ENCODE measurements at places on chromosomes 1 and 21. TPM values are rescaled to one million over a fixed set of nuclear protein-coding genes. Genes with fewer than 3 reads are reported as not detected.
A peak's percentile ranks its signal among the peaks of the same experiment; 100 is the strongest.

The MAN1C1 gene
- total RNA-seq, result not detected

The VHLL gene
- not detected for total RNA-seq

The RGSL1 gene
- total RNA-seq, result not detected

GRCh38 chr21:32372755-32373154 is 20.1 kb downstream of the URB1 start:
- no peak for DNase-seq

DNA sequence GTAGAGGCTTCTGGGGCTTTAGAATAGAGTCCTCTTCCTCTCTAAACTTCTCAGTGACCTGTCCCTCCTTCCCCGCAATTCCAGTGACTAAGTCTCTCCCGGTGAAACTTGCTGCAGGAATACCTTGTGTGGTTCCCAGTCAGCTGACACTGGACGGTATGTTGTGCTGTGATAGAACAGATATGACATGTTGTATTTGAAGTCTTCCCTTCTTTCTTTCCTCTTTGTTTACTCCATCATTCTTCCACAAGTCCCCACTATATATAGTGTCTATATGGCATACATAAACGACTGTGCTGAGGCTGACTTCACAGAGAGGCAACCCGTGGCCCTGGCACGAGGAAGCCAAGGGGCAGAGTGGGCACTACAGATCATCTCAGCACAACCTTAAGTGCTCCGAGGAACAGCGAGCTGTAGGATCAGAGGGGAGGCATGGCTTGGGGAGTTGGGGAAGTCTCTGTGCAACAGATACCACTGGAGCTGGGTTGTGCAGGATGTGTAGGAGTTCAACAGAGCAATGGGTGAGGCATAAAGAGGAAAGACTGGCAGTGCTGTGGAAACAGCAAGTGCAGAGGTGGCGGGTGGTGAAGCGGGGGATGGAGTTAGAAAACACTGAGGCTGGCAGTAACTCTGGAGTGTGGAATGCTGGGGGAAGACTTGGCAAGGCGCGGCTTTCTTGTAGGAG is 237.8 kb downstream of the TRABD2B start:
- no peak for DNase-seq

GRCh38 chr1:201072149-201072548 is 40.1 kb downstream of the CACNA1S start:
- DNase-seq, result peak; percentile 59

DNA sequence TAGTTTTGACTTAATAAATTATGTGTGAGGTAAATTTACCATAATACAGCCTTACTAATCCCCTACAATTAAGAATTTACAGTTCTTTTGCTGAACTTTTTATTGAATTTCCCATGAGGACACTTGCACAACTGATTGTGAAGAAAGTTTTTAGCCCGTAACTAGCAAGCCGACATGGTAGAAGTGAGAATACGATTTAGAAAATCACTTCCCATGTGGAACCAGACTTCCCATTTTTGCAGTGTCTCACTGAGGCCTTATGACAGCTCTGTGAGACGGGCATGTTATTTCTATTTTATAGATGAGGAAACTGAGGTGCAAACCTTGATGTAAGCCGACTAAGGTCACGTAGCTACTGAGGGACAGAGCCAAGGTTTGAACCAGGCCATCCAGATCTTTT is 32.5 kb upstream of the LMO4 start:
- no peak for DNase-seq

DNA sequence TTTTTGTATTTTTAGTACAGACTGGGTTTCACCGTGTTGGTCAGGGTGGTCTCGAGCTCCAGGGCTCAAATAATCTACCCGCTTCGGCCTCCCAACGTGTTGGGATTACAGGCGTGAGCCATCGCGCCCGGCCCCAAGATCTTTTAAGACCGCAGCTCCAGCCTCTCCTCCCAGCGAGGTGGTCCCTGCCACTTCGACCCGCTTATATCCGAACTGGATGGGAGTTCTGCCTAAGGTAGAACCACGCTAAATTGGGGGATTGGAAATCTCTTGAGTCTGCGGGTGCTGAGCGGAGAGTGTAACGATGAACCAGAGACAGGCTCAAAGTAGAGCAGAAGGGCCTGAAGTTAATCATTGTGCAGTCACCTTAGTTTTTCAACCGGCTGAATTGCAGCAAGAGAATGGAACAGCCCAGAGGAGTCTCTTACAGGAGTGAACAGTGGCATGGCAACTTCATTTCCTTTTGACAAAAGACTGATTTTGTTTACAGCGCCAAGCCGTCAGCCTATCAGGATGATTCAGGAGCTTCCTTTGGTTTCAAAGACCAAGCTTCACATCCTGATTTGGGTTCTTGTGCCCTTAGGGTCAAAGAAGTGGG is 726 bp upstream of the CYB5R1 start:
- no peak for DNase-seq

DNA sequence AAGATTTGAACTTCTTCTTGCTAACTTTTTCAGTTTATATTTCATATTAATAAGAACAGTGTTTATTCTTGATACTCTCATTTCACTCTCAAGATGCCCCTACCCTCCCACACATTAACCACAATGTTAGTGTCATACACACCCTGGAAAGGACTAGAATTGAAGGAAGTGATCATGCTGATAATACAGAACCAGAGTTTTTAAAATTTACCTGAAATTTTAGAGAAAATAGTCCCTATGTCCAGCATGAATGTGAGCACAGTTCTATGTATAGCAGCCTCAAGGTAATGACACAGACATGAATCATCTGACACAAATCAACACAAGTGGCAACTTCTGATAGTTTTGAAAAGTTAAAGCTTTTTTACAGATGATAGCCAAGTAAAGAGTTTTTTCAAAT is 26.0 kb downstream of the RGS1 start:
- DNase-seq, result no peak

Data from SJSA1 (cell line).